ENCODE measurements at places on chromosomes 6 and 20.

DNA sequence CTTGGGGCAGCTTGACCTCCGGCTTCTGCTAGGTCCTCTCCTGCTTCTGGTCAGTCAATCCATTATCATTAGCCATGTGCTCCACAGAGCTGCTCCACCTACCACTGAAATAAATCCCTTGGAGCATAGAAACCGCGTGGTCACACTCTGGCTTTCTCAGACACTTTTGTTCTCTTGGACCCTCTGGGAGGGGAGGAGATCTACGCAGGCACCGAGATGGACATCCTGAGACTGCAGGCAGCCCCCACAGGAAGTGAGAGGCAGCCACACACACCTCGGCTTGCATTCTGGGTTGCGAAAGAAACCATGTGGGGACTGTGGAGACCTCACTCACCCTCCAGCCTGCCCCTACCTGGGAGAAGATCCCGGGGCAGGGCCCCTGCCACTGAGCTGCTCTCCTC is 79.5 kb downstream of the FYN start:
- no peak for DNase-seq

DNA sequence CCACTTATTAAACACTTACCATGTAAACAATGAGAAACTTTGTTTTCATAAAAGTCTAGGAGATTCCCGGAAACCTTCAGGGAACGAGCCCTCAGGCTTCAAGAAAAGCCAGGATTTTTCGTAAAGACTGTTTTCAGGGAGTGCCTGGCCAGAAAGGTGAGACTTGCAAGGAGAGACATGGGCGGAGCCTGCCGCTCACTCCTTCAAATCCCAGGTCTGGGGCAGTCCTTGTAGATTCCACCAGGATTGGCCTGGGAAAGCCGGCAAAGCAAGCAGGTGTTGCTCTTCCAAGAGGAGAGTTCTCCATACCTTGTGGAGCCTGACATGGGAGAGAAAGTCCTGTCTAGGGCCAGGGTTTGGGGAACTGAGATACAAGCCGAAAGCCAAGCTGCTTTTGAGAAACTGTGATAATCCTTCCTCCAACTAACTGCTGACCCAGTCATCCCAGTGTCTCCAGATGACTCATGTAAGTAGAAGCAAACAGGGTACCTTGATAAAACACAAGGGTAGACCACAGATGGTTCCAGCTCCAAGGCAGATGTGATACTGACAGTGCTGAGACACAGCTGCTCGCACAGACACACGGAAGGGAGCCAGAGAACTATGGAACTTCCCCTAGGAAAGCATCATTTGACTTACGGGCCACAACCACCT is 69.4 kb upstream of the NAA20 start:
- no peak for DNase-seq

DNA sequence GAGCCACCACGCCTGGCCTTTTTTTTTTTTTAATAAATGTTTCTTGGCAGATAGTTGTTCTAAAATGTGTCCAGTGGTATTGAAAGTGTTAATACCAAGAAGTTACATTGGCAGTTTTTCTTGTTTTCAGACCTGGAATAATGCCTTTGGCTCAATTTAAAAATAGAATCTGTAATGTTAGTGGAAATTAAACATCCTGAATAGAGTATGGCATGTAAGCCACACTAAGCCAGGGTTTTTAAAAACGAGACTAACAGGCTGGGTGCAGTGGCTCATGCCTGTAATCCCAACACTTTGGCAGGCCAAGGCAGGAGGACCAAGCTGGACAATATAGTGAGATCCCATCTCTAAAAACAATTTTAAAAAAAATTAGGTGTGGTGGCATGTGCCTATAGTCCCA is 25.3 kb downstream of the MCM8 start:
- no peak for DNase-seq

DNA sequence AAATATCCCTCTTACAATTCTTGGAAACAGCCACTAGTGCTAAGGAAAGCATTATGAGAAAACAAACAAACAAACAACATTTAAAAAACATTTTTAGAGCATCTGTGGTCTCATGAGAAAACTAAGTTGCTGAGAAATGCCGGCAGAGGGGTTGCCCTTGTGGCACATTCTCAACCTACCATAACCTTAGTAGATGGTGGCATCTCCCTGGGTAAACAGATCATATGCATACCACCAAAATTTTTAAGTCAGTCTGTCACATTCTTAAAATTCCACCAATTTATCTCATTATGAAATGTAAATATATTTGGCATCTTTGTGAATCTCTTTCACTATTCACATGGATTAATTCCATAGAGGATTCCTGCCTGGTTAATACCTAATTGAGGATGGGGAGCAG is 575.7 kb upstream of the MARCKS start:
- DNase-seq = no peak

DNA sequence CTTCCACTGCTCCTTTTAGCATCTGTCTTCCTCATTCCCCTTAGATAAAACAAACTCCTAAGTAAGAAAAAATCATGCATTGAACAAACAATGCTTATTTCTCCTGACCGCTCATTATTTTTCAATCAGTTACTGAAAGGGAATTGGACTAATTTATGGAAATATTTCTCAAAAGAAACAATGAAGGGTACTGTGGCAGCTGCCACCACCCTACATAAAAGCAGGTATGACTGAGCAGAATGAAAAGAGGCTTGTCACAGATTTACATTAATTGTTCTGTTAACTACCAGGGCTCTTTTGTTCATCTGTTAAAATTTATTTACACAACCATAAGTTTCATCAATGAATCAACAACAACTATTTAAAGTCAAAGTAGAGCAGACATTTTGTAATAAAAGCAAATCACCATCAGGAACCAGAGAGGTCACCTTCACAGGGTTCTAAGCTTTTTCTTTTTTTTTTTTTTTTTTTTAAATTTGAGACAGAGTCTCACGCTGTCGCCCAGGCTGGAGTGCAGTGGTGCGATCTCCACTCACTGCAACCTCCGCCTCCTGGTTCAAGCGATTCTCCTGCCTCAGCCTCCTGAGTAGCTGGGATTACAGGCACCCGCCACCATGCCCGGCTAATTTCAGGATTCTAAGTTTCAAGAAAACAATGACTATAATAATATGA is 204.0 kb downstream of the PTPRK start:
- DNase-seq = no peak

- DNase-seq = no peak
Observed at GRCh38 chr20:9388160-9388812, 126.1 kb upstream of the LAMP5 start.

GRCh38 chr6:147161974-147162495 is 42.2 kb upstream of the STXBP5 start:
- DNase-seq = peak; percentile 66

DNA sequence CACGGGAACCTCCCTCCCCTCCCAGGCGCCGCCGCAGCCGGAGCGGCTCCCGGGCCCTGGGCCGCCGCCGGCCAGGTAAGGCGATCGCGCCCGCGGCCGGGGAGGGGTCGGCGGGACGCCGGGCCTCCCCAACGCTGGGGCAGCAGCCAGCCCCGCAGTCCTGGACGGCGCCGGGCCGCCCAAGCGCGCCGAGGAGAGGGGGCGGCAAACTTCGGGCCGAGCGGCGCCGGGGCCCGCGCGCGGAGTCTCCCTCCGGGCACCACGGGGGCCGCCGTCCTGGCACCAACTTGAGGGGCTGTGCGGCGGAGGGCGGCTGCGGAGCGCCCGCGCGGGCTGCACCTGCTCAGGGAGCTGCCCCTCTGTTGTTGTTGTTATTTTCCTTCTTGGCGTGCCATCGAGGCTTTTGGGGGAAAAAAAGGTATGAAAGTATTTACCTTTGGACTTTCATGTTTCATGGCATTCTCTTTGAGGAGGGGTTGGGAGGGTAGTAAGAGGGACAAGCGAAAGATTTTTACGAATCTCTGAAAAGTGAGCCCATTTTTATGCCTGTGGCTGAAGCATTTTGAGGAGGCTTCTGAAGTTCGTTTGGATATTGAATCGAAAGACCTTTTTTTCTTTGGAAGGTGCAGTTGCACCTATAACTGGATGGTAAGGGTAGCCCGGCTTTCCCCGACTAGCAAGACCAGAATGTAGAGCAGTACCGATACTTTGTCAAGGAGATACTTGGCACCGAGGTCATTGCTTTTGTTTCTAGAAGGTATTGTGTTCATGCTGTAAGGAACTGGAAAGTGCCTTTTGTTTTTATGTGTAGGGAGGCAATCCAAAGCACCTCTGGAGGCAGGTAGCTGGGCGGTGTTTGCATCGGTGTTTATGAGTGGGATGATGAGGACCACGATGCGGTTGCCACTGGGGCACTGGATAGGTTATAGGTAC is at the start of gene RNF182:
Gene RNF182, plus strand, starts transcription at position 4 of the 933 bp plus-strand sequence. CDS start 52,168 bp downstream, outside the sequence.
- no peak for DNase-seq

DNA sequence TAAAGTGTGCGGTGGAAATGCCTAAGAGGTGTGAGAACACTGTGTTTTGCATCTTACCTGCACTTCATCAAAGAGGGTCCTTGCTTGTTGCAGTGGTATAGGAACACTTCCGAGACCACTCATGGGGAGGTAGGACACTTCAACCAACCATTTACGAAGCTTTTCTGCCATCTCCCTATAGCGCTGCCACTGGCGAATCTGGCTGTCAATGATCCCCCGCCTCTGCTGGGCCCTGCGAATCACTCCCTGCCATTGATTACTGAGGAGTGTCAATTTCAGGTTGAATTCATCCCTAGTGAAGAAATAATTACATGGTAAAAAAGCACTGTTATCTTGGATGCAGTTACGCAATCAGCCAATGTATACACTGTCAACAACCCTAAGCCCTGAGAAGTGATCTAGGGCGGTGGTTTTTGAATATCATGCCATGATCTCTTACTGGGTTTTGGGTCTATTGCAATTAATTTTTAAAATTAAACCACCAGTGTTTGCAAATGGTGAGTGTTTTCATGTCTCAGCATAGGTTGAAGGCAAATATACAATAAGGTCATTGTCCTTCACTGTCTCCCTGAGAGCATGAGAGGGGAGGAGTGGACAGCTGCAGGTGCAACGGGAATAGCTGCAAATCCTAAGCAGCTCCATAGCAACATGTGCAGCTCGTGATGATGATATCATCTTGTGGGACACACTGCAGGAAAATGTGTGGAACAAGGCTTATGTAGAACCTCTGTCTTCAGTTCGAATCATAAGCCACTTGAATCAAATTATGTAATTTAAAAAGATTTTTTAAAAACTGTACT is 400.6 kb downstream of the ESR1 start:
- DNase-seq = no peak

GRCh38 chr6:127858727-127859391 is 42.0 kb downstream of the THEMIS start:
- DNase-seq = no peak

- DNase-seq = no peak
Observed at GRCh38 chr6:17472653-17473183, 79.3 kb downstream of the CAP2 start.

GRCh38 chr6:168280020-168280898 is 39.3 kb downstream of the DACT2 start:
- DNase-seq = no peak

- no peak for DNase-seq
Observed at GRCh38 chr20:63238031-63238430, 2.3 kb downstream of the BIRC7 start.

GRCh38 chr20:3766422-3767109 is 987 bp downstream of the ADISSP start:
- no peak for DNase-seq

DNA sequence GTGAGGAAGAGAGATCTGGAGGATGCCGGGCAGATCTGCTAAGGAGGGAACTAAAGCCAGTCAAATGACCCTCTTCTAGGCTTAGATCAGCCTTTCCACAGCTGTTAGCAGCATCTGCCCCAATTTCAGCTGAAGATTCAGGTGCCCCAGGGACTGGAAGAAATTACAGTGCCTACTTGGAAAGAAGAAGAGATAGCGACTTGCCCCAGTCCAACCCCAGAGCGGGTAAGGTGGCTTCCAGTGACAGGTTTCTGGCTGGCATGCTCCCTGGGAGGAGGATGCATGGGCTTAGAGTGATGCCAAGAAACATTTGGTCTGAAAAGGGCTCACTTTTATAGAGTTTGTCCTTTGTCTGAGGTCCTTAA is 620 bp downstream of the TJAP1 start:
- no peak for DNase-seq

- DNase-seq = no peak
Observed at GRCh38 chr6:143964674-143965081, 43.4 kb downstream of the PLAGL1 start.

GRCh38 chr6:140537834-140538705 is 1163.6 kb upstream of the CITED2 start:
- peak; percentile 55 for DNase-seq

GRCh38 chr20:37474386-37474785 is 46.7 kb upstream of the NNAT start:
- DNase-seq = no peak

DNA sequence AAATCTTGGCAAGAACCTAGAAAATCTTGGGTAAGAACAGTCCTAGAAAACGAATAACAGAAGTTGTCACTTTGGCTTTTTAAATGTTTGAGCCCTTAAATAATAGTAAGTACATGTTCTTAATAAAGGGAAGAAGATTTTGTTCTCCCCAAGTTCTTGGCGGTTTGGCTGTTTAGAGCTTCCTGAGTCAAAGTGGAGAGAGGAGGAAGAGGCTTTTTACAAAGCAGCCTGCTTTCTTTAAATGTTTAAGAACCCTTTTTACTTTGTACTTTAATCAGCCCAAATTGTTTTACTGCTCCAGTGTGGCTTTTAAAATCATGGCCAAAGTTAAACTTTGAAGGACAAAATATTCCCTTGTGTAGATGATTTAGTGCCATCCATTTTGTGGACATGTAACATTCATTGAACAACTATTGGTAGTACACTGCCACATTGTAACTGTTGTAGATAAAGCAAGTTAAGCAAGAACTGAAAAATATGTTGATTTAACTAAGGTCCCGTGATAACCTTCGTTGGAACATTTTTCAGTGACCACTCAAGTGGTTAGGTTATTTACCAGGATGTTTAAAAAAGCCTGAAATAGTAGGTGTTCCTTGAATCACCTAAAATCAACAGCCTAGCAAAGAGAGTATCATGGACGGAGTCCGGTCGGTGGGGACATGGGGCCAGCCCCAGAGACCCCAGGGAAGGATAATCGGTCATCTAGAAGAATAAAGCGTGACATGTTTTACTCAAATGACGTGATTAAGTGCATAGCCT is 2.4 kb downstream of the AMD1 start:
- no peak for DNase-seq

GRCh38 chr20:58987790-58988564 is 6.9 kb downstream of the NELFCD start:
- DNase-seq = no peak

DNA sequence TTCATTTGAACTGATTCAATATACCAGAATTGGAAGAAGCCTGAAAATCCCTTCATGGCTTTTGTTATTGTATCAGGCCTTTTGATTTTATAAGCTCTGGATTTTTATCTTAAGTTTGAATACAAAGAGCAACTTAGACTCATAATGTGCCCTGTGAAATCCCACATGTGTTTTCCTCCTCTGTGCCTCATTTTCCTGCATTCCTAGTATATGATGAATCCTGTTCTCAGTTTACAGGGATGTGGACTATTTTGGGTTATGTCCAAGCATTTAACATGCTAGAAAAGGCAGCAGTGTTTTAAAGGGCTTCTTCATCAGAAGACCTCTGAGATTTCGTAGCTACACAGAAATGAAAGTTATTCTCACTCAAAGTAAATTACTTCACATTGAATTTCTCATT is 455.0 kb downstream of the RFPL4B start:
- peak; percentile 59 for DNase-seq

- no peak for DNase-seq
Observed at GRCh38 chr6:146925846-146926245, 278.4 kb upstream of the STXBP5 start.

Data from brain pericyte (primary cell).